ENCODE measurements at places on chromosomes 12 and 14.

GRCh38 chr12:66900616-66901015 is 221.7 kb upstream of the GRIP1 start:
- DNase-seq = no peak

DNA sequence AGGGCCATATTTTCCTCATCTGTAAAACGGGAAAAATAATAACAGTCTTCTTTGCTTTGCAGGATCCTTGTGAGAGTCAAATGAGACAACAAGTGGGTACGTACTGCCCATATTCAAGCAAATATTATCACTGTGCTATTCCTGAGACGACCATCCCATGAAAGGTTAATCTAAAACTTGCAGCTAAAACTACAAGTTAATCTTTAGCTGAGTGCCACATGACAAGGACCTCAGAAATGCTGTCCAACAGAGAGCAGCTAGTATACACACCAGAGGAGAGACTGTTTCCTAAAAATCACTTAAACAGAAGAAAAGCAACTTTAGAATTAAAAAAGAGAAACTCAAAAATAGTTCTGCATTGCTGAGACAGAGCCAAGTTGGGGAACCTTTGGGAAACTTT is 162.7 kb upstream of the TMTC2 start:
- no peak for DNase-seq

- DNase-seq = no peak
These were observed 2.6 kb downstream of the SMIM41 start for GRCh38 chr12:52082026-52082668.

DNA sequence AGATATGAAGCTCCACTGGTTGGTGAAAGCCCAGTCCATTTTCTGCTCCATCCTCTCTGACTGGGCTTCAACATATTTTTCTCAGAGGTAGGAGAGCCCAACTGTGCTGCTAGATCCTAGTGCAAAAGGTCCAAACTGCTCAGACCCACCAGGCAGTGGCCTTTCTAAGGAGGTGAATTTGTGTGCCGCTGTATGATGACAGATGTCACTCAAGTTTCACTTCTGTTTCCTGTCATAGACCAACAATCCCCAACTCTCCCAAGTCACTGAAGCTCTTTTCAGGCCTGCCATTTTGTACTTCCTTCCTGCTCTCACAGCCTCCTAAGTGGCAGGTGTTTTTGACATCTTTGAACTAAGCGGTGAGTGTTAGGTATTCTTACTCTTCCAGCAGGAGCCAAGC is 16.4 kb upstream of the RNASE4 start:
- DNase-seq = no peak

All from midbrain (tissue), 1 donor.